ENCODE measurements at places on chromosomes 16 and 17.

- no peak for DNase-seq
These were observed 87.2 kb upstream of the CACNG5 start for GRCh38 chr17:66747578-66748275.

GRCh38 chr16:85522842-85523601 lies 90.1 kb upstream of the GSE1 start:
- no peak for DNase-seq

DNA sequence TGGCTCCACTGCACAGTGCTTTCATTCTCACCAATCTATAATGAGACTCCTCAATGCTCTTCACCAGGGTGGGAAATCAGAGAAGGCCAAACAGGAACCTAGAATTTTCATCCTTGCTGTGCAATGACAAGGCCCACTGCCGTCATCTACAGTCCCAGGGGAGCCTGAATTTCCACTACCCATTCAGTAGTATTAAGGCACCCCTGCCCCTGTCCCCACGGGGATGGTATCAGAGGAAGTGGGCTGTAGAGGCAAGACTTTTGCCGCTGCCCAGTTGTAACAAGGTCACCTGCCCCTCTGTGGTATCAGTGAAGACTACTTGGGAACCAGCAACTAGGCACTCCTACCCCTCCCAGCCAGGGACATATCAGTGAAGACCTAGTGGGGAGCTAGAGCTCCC lies 104.5 kb downstream of the C16orf78 start:
- DNase-seq, result no peak

DNA sequence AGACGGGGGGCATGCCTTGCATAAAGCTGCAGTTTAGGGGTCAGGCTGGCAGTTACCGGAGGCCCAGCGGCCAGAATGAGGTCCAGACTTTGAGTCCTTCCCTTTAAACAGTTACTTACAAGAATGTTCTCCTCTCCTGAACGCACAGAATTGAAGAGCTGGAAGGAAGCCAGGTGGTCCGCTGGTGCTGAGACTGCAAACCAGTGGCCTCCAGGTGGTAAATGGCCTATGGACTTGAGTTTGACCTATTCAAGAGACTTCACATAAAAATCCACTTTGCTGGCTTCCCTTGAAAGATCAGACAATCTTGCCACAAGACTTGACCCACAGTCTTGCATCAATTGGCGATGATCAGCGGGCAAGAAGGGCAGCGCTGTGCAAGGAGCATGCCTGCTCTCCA lies 14.7 kb upstream of the SEZ6 start:
- no peak for DNase-seq

- no peak for DNase-seq
These were observed 32.3 kb upstream of the CAPN15 start for GRCh38 chr16:495127-495748.

DNA sequence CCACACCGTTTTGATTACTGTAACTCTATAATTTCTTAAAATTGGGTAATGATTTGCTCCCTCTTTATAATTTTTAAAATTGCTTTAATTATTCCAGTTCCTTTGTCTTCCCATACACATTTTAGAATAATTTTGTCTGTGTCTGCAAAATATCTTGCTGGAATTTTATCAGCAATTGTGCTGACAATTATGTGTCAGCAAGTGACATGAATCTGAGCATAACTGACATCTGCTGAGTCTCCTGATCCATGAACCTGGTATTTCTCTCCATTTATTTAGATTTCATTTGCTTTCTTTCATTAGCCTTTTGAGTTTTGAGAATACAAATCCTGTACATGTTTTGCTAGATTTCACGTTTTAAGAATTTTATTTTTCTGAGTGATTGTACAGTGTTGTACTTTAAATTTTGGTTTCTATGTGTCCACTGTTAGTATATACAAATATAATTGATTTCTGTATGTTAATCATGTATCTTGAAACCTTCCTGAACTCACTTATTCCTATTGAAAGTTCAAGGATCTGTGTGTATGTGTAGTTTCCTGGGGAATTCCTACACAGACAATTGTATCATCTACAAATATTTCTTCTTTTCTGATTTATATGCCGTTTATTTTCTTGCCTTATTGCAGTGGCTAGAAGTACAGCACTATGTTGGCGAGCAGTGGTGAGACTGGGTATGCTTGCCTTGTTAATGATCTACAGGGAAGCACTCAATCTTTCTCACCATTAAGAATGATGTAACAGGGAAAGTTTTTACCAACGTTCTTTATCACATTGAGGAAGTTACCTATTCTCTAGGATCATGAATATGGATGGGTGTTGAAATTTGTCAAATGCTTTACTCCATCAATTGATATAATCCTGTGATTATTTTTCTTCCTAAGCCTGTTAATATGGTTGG lies 45.2 kb downstream of the N4BP1 start:
- DNase-seq, result no peak
